Brain (organoid and tissue), 16 donors: ENCODE measurements at places on chromosomes 1 and 21. TPM values are rescaled to one million over a fixed set of nuclear protein-coding genes. Genes with fewer than 3 reads are reported as not detected.

The KRTAP19-1 gene
- polyA plus RNA-seq = not detected

The TFF1 gene
- not detected for polyA plus RNA-seq

The CACNA1S gene
- 0.19 TPM for polyA plus RNA-seq

The OR2M3 gene
- not detected for polyA plus RNA-seq

The PLA2G2F gene
- not detected for polyA plus RNA-seq

The INAVA gene
- 0.58 TPM for polyA plus RNA-seq
